ENCODE measurements at places on chromosomes 12 and 14.

DNA sequence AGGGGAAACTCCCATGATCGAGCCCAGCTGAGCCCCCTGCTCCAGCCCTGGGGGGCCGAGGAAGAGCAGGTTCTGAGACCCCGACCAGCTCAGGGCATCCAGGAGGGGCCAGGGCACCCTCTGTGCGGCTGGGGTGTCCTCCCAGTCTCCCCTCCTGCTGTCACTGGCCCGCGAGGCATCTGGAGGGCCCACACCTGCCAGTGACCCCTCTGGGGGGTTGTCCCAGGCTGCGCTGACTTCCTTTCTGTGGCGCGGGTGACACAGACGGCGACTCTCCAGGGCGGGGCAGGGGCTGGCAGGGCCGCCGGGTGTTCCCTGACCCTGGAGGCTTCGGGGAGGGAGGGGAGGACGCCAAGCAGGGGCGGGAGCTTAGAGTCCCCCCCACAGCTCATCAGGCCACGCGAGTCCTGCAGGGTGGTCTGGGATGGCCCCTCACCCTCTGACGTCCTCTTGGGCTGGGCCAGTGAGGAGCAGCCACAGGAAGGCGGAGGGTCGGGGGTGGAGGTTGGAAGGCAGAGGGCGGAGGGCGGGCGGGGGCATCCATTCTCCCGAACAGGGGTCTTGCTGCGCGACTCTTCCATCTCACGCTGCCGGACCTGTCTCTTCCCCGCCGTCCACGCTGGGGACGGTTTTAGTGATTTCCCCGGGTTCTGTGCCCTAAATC is 38.6 kb upstream of the FBRSL1 start:
- H3K36me3 ChIP-seq = no peaks in the 10 kb centered on the region
- DNase-seq = no peak
- peaks cover 65% of the 10 kb centered on the region for H3K4me1 ChIP-seq
- H3K4me3 ChIP-seq = no peak overlapping the region
- no peak overlapping the region for H3K27ac ChIP-seq
- H3K27me3 ChIP-seq = no peaks in the 10 kb centered on the region

DNA sequence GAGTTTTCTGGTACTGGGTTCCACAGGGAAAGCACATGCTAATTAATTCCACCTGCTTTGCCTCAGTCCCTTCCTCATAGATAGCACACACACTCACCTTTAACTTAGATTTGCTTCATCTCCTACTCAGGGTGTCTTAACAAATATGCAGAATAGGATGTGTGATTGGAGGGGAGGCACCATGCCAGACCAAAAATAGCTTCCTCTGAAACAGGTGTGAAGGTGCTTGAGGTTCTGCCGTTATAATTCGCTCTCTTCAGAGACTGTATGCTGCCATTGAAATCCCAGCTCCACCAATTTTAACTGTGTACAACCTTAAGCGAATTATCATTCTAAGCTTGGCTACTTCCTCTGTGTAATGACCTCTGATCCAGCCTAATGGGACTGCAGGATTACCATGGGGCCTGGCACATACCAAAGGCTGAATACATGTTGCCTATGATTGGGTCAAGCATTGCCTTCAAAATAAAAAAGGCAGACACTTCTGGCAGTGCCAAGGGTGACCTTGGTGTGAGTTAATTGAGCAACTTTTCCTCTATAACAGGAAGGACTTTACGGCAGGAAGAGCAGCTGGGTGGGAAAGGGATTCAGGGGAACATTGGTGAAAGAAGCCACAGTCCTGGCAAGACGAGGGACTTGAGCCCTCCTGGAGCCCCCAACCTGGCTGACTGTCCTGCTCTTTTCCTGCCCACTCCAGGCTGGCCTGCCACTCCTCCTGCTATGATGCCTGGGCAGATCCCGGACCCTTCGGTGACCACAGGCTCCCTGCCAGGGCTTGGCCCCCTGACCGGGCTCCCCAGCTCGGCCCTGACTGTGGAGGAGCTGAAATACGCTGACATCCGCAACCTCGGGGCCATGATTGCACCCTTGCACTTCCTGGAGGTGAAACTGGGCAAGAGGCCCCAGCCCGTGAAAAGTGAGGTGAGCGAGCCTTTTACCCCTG is 9.7 kb downstream of the JDP2 start:
- no peak overlapping the region for H3K27ac ChIP-seq
- no peak overlapping the region for H3K4me3 ChIP-seq
- H3K27me3 ChIP-seq = no peaks in the 10 kb centered on the region
- no peaks in the 10 kb centered on the region for H3K36me3 ChIP-seq
- H3K4me1 ChIP-seq = peaks cover 13% of the 10 kb centered on the region

- H3K4me3 ChIP-seq = no peak overlapping the region
- H3K27ac ChIP-seq = no peak overlapping the region
- no peak for DNase-seq
- peaks cover 55% of the 10 kb centered on the region for H3K27me3 ChIP-seq
Observed at GRCh38 chr12:112878488-112878887, 28.3 kb upstream of the OAS1 start.

DNA sequence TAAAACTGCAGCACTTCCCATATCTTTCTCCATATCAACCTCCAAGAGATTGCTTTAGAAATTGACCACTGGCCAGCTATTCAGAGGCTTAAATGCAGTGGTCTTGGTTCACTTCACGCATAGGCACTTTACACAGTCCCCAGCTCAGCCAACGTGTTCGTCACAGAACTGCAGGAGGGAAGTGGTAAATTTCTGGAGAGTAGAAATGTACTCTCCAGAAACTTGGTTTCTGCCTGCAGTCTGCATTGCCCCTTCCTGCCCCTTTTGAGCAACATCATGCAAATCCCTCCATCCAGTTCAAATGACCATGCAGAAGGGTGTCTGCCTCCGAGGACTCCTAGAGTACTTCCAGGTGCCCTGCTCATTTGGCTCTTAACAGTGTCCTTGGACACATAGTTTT is 42.7 kb upstream of the NEDD1 start:
- no peaks in the 10 kb centered on the region for H3K4me1 ChIP-seq
- no peak overlapping the region for H3K27ac ChIP-seq
- peaks cover 10% of the 10 kb centered on the region for H3K27me3 ChIP-seq
- no peak overlapping the region for H3K4me3 ChIP-seq
- no peak for DNase-seq
- no peaks in the 10 kb centered on the region for H3K36me3 ChIP-seq

DNA sequence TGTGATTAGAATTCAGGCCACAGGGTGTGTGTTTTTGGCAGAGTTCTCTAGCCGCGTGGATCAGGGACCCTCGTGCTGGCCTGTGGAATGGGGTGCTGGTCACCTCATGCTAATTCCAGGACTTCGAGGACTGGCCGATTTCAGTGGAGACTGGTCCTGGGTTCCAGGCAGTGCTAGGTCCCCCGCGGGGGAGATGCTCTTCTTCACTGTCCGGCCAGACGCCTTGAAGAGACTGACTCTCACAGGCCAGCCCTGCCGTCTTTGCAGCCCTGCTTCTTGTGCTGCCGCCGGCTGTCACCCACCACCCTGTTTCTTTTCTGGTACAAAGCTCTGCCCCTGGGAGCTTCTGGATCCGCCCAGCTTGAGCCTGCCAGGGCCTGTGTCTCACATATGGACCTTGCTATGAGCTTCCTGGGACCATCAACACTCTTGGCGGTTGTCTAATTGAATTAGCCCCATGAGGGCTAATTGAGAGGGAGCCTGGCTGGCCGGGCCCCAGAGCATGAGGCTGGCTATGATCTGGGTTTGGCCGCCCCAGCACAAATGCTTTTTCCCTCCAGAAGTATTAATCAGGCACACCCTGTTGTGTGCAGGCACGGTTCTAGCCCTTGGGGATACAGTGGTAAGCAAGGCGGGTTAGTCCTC is 8.2 kb downstream of the MLXIP start:
- H3K27ac ChIP-seq = peak overlapping the region; percentile 98
- H3K4me1 ChIP-seq = peaks cover 52% of the 10 kb centered on the region

DNA sequence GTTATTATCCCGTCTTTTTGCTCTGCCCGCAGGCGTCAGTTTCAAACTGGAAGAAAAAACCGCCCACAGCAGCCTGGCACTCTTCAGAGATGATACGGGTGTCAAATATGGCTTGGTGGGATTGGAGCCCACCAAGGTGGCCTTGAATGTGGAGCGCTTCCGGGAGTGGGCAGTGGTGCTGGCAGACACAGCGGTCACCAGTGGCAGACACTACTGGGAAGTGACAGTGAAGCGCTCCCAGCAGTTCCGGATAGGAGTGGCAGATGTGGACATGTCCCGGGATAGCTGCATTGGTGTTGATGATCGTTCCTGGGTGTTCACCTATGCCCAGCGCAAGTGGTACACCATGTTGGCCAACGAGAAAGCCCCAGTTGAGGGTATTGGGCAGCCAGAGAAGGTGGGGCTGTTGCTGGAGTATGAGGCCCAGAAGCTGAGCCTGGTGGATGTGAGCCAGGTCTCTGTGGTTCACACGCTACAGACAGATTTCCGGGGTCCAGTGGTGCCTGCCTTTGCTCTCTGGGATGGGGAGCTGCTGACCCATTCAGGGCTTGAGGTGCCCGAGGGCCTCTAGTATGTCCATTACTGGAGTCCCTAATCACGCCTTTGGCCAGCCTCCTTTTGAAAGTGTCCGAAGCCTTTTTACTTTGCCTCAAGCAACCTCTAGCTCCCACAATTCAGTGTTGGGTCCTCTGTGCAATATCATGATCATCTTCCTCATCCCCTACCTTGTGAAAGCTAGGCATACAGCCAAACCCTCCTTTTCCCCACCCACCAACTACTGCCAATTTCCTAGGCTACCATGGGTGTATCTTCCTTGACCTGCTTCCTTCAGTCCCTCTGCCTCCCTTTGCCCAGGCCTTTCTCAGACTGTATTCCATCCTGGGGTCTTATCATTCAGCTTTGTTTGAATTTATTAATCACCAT is 891 bp downstream of the SPRYD4 start:
- no peak for DNase-seq
- peaks cover 39% of the 10 kb centered on the region for H3K4me1 ChIP-seq
- H3K27me3 ChIP-seq = no peaks in the 10 kb centered on the region
- H3K36me3 ChIP-seq = peaks cover 8% of the 10 kb centered on the region
- peak overlapping the region; percentile 99 for H3K27ac ChIP-seq

- peaks cover 25% of the 10 kb centered on the region for H3K36me3 ChIP-seq
- H3K4me3 ChIP-seq = no peak overlapping the region
- H3K4me1 ChIP-seq = peaks cover 8% of the 10 kb centered on the region
- no peak for DNase-seq
Observed at GRCh38 chr14:35776823-35777222, 32.3 kb downstream of the RALGAPA1 start.

- no peaks in the 10 kb centered on the region for H3K27me3 ChIP-seq
- no peaks in the 10 kb centered on the region for H3K4me1 ChIP-seq
- H3K36me3 ChIP-seq = no peaks in the 10 kb centered on the region
- no peak overlapping the region for H3K27ac ChIP-seq
- peak; percentile 24 for DNase-seq
Observed at GRCh38 chr14:86038387-86039042, 508.6 kb downstream of the FLRT2 start.

DNA sequence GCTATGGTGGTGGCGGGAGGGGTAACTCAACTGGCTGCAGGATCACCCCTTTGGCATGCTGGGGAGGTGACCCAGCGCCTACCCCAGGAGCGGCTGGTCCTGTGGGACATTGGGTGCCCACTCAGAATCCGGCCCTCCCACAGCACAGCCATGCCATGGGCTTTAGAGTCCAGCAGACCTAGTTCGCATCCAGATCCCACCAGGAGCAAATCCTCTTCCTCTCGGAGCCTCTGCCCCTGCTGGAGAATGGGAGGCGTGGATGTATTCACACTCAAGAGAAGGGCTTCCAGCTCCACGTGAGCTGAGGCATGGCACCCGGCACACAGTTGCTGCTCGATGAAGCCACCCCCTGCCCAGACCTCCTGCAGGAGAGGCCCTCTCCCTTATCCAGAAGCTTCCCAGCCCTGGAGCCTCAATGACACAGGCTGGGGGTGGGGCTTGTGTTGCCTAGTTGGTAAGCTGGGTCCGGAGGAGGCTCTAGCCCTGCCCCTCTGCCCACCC is 17.7 kb downstream of the FAM222A start:
- no peaks in the 10 kb centered on the region for H3K4me1 ChIP-seq
- H3K27ac ChIP-seq = no peak overlapping the region
- DNase-seq = no peak
- H3K36me3 ChIP-seq = no peaks in the 10 kb centered on the region

- H3K27ac ChIP-seq = no peak overlapping the region
- H3K4me1 ChIP-seq = no peaks in the 10 kb centered on the region
- no peaks in the 10 kb centered on the region for H3K27me3 ChIP-seq
- DNase-seq = no peak
- no peaks in the 10 kb centered on the region for H3K36me3 ChIP-seq
Observed at GRCh38 chr14:90642244-90642717, 173.9 kb downstream of the TTC7B start.

- H3K4me1 ChIP-seq = peaks cover 56% of the 10 kb centered on the region
- no peak overlapping the region for H3K27ac ChIP-seq
- H3K36me3 ChIP-seq = no peaks in the 10 kb centered on the region
- H3K4me3 ChIP-seq = no peak overlapping the region
Observed at GRCh38 chr14:65303190-65303898, 109.2 kb upstream of the FUT8 start.

GRCh38 chr12:7131502-7131866 is 1.3 kb downstream of the CLSTN3 start:
- peak overlapping the region; percentile 99 for H3K4me3 ChIP-seq
- H3K27ac ChIP-seq = peak overlapping the region; percentile 61
- no peaks in the 10 kb centered on the region for H3K27me3 ChIP-seq
- no peak for DNase-seq
- H3K36me3 ChIP-seq = no peaks in the 10 kb centered on the region
- peaks cover 48% of the 10 kb centered on the region for H3K4me1 ChIP-seq

- DNase-seq = no peak
- peak overlapping the region; percentile 31 for H3K4me3 ChIP-seq
- H3K4me1 ChIP-seq = peaks cover 6% of the 10 kb centered on the region
- no peaks in the 10 kb centered on the region for H3K36me3 ChIP-seq
- peaks cover 58% of the 10 kb centered on the region for H3K27me3 ChIP-seq
Observed at GRCh38 chr14:104136472-104137296, 1.7 kb upstream of the KIF26A start.

GRCh38 chr14:99252443-99252939 is 19.5 kb downstream of the BCL11B start:
- peak overlapping the region; percentile 92 for H3K4me3 ChIP-seq
- H3K27me3 ChIP-seq = no peaks in the 10 kb centered on the region
- no peak for DNase-seq
- peaks cover 93% of the 10 kb centered on the region for H3K4me1 ChIP-seq
- peak overlapping the region; percentile 100 for H3K27ac ChIP-seq

DNA sequence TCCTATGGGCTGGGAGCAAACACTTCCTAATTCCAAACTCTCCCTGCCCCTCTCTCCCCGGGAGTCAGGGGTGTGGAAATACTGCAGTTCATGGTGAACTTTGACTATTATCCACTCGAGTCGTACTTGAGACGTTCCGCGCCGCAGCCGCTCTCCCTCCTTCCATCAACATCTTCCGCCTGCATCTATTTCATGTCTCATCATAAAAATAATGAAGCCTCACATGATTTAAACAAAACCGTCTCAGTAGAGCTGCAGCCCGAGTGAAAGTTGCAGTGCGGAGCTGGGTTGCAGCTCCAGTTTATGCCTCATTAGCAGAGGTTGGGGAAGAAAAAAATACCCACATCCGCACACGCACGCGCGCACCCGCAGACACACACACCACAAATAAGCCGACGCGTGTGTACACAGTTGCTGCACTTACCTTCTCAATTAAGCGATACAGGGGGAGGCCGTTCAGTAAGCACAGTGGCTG is 283 bp downstream of the LMO3 start:
- no peak for DNase-seq
- H3K27me3 ChIP-seq = peaks cover 58% of the 10 kb centered on the region
- H3K27ac ChIP-seq = no peak overlapping the region

GRCh38 chr14:79407572-79407971 is 803.7 kb downstream of the DIO2 start:
- DNase-seq = no peak
- H3K4me1 ChIP-seq = no peaks in the 10 kb centered on the region
- H3K27ac ChIP-seq = peak overlapping the region; percentile 80
